ENCODE measurements at places on chromosomes 2 and 18.

DNA sequence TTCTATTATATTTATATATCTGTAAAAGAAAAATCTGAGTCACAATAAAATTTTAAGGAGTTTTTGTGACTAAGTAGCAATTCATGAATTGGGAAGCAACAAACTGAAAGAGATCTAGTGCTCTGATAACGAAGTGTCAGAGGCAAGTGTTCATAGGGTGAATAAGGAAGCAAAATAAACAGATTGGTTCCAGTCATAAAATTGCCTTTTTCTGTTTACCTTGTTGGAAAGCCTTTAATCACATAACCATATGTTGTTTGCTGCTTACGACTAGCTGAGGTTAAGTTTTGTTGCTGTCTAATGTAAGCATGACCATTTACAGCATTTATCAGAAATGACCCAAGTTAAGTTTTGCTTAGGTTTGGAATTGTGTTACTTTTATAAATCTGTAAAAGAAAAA lies 358.9 kb downstream of the ARL6IP6 start:
- no peak for DNase-seq

- no peak for DNase-seq
These were observed 163.2 kb downstream of the KCNE4 start for GRCh38 chr2:223215254-223215516.

DNA sequence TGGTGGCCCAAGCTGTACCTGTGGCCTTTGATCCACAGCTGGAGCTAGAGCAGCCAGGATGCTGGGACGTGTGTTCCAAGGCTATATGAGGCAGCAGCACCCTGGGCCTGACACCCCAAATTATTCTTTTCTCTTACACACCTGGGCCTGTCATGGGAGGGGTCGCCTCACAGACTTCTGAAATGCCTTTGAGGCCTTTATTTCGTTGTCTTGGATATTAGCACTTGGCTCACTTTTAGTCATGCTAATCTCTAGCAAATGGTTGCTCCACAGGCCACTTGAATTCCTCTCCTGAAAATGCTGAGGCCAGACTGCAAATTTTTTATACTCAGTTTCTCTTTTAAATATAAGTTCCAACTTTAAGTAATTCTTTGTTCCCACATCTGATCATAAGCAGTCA lies 22.0 kb upstream of the IL1R2 start:
- DNase-seq, result no peak

DNA sequence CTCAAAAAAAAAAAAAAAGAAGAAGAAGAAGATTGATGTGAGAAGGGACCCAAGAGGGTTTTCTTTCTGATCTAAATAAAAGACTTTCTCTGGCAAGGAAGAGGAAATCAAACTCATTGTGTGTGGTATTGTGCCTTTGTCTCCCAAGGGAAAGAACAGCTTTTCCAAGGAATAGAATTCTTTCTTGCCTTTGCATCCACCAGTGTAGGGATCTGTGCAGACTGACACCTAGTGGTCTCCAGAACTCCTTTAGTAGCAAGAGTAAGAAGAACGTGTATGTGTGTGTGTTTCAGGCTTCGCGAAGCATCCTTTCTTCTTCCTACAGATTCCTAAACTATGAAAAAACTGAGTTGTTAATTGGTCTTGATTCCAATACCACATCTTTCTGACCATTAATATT lies 33.5 kb upstream of the CRIM1 start:
- peak; percentile 56 for DNase-seq

DNA sequence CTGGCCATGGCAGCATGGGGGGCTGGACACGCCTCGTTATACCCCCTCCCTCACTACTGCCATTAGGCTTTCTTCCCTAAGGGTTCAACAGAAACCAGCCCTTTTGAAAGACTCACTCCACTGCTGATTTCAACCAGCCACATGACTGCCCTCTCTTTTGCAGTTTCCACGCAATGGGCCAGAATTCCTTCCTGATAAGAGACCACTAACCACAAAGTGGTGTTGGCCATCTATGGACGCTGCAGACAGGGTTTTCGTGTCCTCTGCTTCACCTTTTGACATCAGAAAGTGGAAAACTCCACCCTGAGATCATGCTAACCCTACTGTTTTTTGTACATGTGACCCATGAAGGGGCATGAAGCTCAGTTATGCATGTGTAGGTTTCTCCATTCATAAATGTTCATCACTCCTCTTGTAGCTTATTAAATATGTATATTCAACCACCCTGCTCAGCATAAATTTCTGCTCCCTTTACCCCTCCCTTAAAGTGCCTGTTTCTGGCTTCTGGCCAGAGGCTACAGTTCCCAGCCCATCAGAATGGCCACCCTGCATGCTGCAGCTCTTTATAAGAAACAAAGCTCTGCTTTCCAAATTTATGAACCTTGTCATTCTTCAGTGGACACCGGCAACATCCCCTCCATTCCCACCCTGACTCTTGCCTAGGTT lies 106.6 kb upstream of the MSH6 start:
- no peak for DNase-seq

GRCh38 chr2:20604401-20604911 lies 46.4 kb downstream of the HS1BP3 start:
- no peak for DNase-seq

DNA sequence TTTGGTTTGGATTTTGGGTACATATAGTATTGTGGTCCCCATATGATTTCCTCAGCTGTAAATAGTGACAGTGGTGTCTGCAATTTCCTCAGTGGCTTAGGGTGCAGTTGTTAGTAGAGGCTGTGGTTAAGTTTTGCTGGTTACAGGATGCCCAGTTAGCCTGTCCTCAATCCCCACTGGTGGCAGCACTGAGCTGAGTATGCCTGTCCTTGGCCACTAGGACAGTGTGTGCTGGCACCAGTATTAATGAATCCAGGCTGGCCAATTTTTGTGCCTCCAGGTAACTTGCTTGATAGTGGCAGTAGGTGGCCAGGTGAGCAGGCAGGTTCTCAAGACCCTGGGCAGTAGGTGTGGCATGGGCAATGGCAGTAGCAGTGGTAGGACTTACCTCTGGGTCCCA lies 973.1 kb downstream of the TMEM182 start:
- DNase-seq, result no peak

- DNase-seq, result no peak
These were observed 55.0 kb downstream of the KIF1A start for GRCh38 chr2:240765007-240765406.

- no peak for DNase-seq
These were observed 800.4 kb downstream of the NRXN1 start for GRCh38 chr2:50231510-50231909.

DNA sequence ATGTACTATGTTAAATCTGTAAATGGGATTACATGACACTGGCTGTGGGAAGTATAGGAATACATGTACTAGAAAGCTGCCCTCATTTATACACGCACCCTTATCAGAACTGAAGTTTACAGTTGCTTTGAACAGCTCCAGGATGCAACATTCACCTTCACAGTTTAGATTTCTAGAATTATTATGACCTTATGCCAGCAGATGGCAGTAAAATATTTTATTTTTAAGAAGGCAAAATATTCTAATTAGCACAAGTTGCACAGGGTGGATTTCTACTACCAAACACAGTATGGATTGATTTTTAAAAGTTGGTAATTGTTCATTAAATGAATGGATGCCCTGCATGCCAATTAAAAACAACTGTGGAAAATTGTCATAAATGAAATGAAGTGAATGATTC lies 670.4 kb downstream of the KCNJ3 start:
- no peak for DNase-seq

- no peak for DNase-seq
These were observed 26.4 kb upstream of the ZNF532 start for GRCh38 chr18:58838165-58838860.

GRCh38 chr2:120984452-120985173 lies 248.9 kb downstream of the GLI2 start:
- DNase-seq, result no peak

DNA sequence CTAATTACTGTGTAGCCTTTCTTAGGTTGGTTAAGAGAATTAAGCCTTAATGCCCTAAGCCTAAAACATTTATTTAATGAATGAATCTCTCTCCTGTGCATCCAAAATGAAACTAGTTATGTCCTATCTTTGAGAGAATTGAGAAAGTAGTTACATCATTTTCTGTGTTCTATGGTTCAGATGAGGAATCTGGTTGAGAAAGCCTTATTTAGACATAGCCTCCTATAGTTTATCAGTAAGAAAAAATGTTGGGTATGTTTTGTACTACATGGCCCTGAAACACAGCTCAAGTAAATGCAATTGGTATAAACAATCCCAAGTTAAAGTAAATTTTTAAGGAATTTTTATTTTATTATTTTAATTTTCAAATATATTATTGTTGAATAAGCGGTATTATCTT lies 25.9 kb upstream of the RAMP1 start:
- DNase-seq, result no peak

- DNase-seq, result no peak
These were observed 86.8 kb upstream of the TFPI start for GRCh38 chr2:187640926-187641510.

- no peak for DNase-seq
These were observed 311.5 kb downstream of the DLGAP1 start for GRCh38 chr18:4143585-4143984.
